Ovary (tissue), 10 donors: ENCODE measurements at places on chromosomes 2 and 18.

- no peak for DNase-seq
These were observed 42.4 kb downstream of the MBD2 start for GRCh38 chr18:54181856-54182602.

DNA sequence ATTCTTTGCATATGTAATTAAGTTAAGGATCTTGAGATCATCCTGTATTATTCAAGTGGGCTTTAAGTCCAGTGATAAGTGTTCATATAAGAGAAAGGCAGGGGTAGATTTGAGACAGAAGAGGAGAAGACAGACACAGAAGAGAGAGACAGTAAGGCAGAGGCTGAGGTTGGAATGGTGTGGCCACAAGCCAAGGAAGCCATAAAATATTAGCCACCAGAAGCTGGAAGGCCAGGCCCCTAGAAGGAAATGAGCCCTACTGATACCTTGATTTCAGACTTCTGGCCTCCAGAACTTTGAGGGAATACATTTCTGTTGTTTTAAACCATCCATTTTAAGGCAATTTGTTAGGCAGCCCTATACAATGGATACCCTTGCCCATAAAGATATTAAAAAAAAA, 66.9 kb upstream of the DLX2 start:
- DNase-seq, result no peak

GRCh38 chr2:239277401-239278085, 123.3 kb downstream of the HDAC4 start:
- DNase-seq, result no peak

- no peak for DNase-seq
These were observed 23.4 kb upstream of the TMEM37 start for GRCh38 chr2:119408221-119408619.

DNA sequence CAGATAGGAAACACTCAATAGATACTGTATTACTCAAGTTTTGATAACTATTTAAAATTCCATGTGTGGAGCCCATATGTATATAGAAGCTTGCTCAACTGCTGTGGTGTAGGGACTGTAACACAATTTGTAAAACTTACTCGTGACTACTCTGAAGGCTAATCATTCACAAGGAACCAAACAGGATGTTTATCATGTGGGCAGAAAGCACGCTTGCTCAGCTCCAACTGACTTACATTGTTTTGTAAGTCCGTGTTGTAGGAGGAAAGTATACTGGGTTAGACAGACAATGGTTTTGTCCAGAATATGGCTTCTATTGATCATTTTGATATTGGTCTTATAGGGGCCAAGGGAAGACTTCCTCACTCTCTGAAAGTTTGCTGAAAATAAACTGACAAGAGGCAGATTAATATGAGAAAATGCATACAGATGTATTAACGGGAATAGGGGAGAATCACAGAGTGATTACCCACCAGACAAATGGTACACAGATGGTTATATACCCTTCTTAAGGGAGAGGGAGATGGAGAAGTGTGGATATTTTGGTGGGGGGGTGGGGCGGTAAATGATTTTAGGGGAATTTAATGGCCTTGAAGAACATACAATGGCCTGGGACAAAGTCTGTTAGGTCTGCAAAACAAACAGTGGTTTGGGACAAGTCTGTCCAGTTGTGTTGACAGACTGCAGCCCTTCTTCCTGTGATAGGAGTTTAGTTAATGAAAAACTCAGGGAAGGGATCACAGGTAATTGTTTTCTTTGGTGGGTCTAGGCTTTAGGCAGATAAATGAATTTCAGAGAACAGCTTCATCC, 259.3 kb upstream of the SP5 start:
- no peak for DNase-seq

DNA sequence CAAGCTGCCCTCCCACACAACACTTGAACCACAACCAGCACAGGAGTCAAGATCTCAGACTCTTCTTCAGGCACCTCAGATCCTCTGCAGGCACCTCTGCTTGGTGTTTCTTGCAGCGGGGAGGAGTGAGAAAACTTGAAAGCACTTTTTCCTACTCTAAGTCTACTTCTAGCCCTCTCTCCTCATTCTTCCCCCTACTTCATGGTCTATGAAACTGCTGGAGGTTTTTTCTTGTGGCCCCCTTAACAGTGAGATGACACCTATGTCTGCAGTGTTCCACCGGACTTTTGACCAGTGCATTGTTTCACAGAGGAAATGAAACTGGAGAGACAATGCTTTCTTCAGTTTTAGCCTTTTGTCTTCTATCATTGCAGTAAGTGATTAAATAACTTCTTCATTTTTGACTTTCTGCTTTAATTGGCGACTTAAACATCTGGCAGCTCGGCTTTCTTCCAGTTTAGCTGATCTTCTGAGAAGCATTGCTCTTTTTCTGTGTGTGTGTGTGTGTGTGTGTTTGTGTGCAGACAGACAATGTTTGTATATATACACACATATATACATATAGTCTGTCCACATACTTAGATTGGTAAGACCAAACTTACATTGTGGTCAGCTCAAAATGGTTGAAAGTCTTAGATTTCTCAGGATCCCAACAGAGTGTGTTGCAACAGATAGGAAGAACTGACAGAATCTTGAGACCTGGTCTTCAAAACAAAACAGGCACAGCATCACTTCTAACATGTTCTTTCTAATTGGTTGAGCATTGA, 1474.0 kb upstream of the TMEFF2 start:
- no peak for DNase-seq

- DNase-seq, result no peak
These were observed 105.6 kb downstream of the TTC32 start for GRCh38 chr2:19796035-19796695.

DNA sequence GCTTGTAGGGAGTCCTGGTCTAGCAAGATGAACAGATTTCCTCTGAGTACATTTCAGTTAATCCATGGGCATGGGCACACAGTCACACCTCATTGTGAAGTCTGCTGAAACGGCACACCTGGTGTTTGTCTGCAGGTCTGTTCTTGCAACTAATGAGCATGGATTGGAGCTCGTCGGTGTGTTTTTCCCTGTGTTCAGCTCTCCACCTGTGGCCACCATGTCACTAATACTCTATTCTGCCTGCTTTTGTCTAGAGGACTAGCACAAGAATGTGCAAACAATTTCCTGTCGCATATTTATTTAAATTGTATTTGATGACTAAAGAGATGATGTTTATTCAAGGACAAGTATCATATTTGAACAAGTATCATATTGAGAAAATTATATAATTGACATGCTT, 24.5 kb upstream of the PPP4R1 start:
- no peak for DNase-seq

DNA sequence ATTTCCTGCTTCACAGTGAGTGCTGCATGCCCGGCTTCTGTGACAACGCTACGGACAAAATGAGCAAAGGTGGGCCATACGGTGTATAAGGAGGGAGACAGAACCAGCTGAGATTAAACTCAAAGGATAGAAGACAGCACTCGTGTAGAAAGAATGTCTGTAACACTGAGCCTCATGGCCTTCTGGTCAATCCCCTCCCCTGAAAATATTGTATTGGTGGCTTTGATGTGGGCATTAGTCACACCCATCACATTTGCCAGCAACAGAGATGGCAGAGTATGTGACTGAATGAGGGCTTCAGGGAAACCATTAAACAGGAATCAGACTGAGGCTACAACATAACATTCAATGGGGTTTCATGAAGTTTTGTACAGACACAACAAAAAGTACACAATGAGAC, 287.8 kb upstream of the CCDC68 start:
- no peak for DNase-seq

GRCh38 chr2:142874293-142874814, 3.1 kb upstream of the KYNU start:
- no peak for DNase-seq

GRCh38 chr2:102122909-102123308, 19.6 kb upstream of the IL1R1 start:
- no peak for DNase-seq

GRCh38 chr2:170530803-170531564, 184.2 kb upstream of the SP5 start:
- DNase-seq, result no peak

GRCh38 chr2:241803387-241804325, 5.3 kb upstream of the NEU4 start:
- peak; percentile 70 for DNase-seq

- no peak for DNase-seq
These were observed 305.7 kb downstream of the DYSF start for GRCh38 chr2:71759060-71759459.

DNA sequence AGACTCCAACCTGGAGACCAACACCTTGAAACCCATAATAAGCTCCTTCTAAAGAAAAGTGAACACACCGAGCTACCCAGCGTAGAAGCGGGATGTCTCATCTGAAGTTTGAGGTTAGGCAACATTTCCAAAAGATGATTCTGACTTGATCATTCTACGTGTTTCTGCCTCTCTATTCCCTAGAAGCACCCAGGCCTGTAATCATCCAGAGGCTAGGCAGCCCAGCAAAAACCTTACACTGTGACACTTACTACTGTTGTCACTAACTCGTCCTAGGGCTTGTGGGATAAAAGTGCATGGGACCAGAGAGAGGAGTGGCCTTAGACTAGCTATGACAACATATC, 1.4 kb downstream of the ZBTB14 start:
- DNase-seq, result no peak
